ENCODE measurements at places on chromosomes 7 and 10. TPM values are rescaled to one million over a fixed set of nuclear protein-coding genes. Genes with fewer than 3 reads are reported as not detected.

Gene HACD1
- total RNA-seq, result 61.8 TPM

DNA sequence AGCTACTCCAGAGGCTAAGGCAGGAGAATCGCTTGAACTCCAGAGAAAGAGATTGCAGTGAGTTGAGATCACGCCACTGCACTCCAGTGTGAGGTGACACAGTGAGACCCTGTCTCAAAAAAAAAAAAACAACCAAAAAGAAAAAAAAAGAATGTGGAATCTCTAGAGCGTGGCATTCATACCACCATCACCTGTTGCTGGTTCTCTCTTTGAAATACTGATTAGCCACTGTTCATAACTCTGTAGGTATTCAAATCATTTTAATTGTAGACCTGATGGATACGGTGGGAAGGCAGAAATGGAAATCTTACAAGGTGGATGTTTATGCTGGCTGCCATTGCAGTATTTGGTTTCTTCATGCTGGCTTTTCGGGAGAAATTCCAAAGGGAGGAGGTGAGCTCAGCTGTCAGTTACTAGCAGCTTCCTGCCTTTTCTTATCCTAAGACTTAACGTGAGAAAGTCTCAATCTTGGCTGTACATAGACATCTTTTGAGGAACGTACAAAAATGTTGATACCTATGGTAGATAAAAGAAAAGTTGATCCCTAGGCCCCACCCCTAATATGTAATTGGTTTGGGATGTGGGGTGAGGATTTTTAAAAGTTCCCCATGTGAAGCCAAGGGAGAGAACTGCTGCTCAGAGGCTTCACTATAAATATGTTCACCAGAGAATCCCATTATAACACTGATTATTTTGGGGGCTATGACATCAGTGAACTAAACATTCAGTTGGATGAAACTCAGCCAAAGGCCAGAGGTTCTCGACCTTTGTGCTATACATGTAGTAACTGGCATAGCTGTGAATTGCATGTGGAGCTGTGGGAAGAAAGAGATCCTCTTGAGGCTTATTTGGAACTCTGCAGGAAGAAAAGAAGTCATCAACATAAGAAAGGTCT lies 26.9 kb upstream of the MKLN1 start:
- no peak for DNase-seq

- DNase-seq, result no peak
These were observed 51.2 kb downstream of the KIF5B start for GRCh38 chr10:32005050-32005449.

- no peak for DNase-seq
These were observed 17.8 kb upstream of the TCTN3 start for GRCh38 chr10:95711492-95711891.

Gene NPTX2
- total RNA-seq, result 5.3 TPM

GRCh38 chr7:90961037-90961725 lies 303.1 kb upstream of the FZD1 start:
- no peak for DNase-seq

Gene ANKRD61
- 0.77 TPM for total RNA-seq

DNA sequence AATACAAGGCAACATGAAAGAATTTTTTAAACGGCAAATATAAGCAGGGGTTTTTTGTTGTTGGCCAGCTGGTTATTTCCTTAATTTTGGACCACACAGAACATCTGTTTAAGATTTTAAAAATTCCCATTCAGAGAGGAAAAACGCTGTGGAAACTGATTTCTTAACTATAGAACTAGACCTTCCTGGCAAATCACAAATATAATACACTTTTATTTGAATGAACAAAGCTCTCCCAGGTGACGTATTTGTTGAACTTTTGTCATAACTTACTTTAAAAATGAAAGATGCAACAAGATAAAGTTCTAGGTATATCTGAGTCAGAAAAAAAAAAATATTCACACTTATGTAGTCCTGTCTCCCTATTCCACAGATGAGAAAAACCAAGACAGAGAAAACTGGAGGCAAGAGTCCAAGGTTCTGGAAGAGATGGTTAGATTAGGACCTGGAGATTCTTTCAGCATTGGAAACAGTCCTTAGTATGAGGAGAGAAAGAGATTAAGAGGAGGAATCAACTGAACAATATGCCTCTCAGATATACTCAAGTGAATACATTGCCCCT lies 269.1 kb downstream of the NEBL start:
- DNase-seq, result no peak

DNA sequence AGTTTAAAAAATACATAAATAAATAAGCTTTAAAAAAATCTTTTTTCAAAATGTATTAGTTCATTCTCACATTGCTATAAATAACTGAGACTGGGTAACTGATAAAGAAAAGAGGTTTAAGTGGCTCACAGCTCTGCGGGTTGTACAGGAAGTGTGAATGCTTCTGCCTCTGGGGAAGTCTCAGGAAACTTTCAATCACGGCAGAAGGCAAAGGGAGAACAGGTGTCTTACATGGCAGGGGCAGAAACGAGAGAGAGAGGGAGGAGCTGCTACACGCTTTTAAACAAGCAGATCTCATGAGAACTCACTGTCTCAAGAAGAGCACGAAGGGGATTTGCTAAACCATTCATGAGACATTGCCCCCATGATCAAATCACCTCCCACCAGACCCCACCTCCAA lies 114.6 kb downstream of the DNAJC1 start:
- no peak for DNase-seq

Gene GIMAP8
- 6.3 TPM for total RNA-seq

- DNase-seq, result no peak
These were observed 257.3 kb downstream of the PTEN start for GRCh38 chr10:88120599-88121333.

GRCh38 chr10:56317603-56318002 lies 43.5 kb downstream of the ZWINT start:
- peak; percentile 6 for DNase-seq

DNA sequence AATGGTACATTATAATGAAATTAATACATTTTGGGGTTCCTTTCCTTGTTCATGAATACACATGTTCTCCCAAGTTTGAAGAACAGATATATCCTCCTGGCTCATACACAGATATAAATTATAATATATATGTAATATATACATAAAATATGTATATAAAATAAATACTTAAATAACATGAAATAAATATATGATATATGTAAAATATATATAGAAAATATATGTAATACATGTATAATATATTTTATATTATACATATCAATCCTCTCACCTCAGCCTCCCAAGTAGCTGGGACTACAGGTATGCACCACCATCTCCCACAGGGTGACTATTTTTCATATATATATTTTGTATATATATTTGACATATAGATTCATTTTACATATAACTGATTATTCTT lies 68.0 kb downstream of the MRC1 start:
- no peak for DNase-seq

- no peak for DNase-seq
These were observed 90.4 kb downstream of the SVOPL start for GRCh38 chr7:138610671-138611170.

Gene MSMB
- not detected for total RNA-seq

DNA sequence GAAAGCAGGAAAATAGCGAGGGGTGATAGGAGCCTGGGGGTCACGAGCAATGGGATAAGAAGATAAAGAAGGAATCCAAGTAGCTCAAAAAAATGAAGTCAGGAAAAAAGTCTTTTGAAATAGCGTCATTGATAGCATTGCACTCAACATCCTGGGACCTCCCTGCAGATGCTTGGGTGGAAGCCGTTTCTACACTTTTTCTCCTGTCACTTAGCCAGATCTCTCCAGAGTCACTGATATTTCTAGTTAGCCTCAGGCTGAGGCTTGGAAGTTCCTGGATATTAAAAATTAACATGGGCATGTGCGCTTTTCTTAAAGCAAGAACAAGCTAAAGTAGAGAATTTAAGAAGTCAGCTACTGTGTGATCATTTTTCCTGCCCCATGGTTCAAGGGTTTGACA lies 39.5 kb upstream of the CHST15 start:
- no peak for DNase-seq

GRCh38 chr10:13492493-13493180 lies 36.2 kb downstream of the BEND7 start:
- no peak for DNase-seq

DNA sequence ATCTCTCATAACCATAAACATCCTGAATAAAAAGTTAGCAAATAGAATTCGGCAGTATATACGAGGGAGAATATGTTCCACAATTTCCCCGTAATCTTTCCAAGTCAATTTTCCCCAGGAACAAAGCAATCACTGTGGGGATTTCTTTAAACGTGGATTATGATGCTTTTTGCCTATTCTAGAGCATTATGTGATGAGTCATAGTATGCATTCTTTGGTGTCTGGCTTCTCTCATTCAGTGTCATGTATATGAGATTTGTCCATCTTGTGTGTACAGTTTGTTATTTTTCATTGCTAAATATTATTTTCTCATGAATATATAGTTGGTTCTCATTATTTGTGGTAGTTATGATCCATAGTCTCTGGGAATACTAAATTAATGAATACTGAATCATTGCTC lies 9.9 kb upstream of the OR9A4 start:
- DNase-seq, result no peak

GRCh38 chr10:21593986-21594385 lies 60.0 kb downstream of the MLLT10 start:
- DNase-seq, result no peak

DNA sequence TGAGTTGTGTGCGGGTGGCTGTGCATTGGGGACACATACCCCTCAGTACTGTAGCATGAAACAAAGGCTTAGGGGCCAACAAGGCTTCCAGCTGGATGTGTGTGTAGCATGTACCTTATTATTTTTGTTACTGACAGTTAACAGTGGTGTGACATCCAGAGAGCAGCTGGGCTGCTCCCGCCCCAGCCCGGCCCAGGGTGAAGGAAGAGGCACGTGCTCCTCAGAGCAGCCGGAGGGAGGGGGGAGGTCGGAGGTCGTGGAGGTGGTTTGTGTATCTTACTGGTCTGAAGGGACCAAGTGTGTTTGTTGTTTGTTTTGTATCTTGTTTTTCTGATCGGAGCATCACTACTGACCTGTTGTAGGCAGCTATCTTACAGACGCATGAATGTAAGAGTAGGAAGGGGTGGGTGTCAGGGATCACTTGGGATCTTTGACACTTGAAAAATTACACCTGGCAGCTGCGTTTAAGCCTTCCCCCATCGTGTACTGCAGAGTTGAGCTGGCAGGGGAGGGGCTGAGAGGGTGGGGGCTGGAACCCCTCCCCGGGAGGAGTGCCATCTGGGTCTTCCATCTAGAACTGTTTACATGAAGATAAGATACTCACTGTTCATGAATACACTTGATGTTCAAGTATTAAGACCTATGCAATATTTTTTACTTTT lies 1.8 kb downstream of the DDIT4 start:
- DNase-seq, result peak; percentile 74

- no peak for DNase-seq
These were observed 75.1 kb upstream of the STRIP2 start for GRCh38 chr7:129359176-129359575.

DNA sequence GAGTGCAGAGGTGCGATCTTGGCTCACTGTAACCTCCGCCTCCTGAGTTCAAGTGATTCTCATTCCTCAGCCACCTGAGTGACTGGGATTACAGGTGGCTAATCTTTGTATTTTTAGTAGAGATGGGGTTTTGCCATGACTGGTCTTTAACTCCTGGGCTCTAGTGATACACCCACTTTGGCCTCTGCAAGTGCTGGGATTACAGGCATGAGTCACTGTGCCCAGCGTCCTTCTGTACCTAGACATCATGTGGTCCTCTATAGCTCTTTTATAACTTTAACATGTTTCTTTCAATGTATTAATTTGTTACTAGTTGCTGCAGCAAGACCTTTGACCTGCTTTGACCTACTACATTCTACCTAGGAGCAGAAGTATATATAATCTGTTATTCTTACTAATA lies 38.7 kb upstream of the BICC1 start:
- DNase-seq, result no peak

GRCh38 chr7:7913504-7913903 lies 55.1 kb upstream of the GLCCI1 start:
- DNase-seq, result no peak

DNA sequence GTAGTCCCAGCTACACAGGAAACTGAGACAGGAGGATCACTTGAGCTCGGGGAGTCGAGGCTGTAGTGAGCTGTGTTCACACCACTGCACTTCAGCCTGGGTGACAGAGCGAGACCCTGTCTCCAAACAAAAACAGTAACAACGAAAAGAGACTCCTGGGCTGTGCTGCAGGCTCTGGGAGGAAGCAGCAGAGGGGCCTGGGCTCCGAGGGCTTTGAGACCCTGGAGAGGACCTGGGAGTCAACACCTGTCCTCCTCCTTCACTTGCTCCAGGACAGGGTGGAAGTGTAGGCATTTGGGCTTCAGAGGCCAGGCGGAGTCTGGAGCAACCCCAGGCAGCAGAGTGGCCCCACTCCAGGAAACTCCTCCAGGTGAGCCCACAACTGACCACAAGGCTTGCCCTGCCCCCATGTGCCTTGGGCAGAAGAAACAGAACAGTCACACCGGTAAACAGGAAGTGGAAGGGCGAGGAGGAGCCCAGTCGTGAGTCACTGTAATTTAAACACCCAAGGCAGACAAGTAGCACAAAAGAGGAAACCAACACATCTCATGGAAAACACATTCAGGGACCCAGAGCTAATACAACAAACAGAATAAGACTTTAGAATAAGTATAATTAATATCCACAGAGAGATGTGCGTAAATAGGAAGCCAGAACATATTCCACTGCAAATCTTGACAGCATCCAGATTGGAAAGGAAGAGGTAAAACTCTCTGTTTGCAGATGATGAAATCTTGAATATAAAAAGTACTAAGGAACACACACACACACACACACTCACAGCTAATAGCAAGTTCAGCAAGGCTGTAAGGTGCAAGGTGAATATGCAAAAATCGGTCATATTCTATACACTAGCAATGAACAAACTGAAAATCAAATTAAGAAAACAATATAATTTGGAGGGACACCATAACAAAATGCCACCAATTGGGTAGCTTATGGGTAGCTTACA lies 20.5 kb upstream of the RASGEF1A start:
- DNase-seq, result no peak

Gene IDI2
- 133 TPM for total RNA-seq

Gene EVX1
- not detected for total RNA-seq

- DNase-seq, result peak; percentile 39
These were observed 1.6 kb downstream of the SPOCK2 start for GRCh38 chr10:72086466-72087391.

Data from psoas muscle (tissue), 8 donors.